ENCODE measurements at places on chromosomes 13 and 19.

GRCh38 chr19:2374808-2375207 is 14.7 kb downstream of the TMPRSS9 start:
- no peak for DNase-seq

GRCh38 chr13:95643936-95644598 is 439 bp downstream of the DZIP1 start:
- DNase-seq, result no peak

DNA sequence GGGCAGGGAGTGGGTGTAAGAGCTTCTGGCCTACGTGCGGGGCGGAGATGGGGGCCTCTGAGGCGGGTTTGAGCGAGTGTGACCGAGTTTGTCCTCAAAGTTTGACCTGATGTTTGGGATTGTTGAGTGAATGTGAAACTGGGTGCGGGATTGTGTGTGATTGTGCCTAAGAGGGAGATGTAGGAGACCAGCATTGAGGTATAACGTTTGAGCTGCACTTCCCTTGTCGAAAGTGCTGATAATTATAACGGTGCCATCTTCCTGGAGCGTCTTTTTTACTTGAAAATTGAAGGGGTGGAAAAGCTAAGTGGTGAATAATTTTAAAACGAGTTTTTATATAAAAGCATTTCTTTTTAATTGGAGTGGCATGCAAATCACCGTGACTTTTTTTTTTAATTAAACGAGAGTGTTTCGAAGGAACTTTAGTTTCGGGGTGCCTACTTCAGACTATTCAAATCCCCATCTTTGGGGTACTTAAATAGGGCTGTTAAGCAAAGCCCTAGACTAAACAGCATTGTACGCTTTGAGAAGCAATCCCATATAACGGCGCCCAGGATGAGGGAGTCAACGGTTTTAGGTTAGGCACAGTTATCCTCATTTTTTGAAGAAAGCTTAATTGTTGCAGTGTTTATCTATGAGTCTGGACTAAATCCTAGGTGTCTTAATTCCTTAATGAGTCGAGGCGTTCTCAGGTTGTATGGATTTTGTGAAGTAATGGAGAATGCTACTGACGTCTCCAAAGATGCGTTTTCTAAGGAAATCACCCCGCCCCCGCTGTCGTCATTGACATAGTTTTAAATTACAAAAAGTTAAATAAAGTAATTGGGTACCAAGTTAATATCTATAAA is 594 bp downstream of the ZNF146 start:
- DNase-seq, result peak; percentile 40

DNA sequence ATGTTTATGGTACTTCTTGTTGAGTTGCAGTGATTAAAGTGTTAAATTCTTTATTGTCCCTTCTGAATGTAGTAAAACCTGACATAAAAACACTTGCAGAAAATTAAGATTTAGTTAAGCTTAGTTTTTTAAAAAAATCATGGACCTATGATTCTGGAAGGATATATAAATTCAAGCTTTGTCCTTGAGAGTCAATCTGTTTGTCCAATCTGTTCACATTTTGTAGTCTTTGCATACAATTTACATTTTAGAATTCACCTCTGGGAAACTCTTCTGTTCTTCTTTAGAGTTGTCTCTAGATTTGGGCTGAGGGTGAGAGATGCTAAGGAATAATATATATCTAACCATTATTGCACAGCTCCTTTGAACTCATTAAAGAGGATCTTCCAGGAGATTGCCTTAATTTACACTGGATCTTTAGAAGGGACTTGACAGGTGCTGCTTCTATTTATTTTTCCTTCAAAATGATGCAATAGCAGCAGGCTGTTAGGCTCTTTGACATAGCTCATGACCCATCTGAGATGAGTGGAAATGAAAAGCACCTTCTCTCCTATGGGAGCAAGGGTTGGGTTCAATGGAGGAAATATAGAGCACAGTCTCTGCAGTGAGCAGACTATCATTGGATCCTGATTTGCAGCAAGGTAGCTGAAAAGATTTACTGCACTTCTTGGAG is 433.9 kb downstream of the GPC6 start:
- no peak for DNase-seq

DNA sequence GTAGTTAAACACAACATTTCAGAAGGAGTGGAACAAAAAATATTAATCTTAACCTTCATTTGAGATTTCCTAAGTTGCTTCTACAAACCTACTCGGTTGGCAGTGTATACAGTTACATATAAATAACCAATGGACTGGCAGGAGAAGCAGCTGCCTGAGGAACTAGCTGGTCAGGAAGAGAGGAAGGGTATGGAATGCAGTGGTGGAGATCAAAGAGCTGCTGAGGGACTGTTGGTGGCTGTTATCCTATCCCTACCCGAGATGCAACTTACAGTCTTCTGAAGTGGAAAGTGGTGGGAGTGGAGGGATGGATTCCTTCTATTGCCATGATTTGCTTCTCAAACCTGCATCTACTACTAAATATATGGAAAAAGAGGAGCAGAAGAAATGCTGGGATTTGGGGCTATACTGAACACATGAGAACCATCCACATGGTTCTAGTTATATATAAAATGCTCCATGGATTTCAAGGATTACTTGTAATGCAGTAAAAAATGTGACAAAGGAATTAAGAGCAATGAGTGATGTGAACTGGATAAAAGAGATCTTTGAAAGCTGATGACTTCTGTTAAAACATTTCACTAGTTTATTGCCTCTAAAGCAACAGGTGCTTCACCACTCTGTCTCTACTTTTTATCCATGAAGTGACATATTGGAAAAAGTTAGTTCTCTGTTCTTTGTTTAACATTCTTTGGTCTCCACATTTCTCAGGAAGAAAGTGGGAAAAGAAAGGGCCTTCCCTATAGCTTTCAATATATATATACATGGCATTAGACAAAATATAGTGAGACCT is 29.9 kb downstream of the MICU2 start:
- no peak for DNase-seq

DNA sequence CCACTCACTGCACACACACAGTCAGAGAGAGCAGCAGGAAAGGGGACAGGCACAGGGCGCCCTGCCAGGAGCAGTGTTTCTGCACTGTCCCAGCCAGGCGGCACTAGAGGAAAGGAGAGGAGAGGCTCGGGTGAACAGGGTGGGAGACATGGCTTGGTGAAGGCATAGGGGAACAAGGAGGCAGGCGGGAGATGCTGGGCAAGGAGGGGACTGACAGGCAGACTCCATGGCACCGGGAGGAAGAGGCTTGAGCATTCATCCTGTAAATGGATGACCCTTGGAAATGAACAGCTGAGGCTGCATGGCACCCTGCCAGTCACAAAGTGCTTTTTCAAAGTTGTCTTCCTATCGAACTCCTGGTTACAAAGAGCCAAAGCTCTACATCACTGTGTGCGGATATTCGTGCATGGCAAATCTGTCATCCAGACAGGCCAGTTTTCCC is 22.4 kb downstream of the MED26 start:
- no peak for DNase-seq

DNA sequence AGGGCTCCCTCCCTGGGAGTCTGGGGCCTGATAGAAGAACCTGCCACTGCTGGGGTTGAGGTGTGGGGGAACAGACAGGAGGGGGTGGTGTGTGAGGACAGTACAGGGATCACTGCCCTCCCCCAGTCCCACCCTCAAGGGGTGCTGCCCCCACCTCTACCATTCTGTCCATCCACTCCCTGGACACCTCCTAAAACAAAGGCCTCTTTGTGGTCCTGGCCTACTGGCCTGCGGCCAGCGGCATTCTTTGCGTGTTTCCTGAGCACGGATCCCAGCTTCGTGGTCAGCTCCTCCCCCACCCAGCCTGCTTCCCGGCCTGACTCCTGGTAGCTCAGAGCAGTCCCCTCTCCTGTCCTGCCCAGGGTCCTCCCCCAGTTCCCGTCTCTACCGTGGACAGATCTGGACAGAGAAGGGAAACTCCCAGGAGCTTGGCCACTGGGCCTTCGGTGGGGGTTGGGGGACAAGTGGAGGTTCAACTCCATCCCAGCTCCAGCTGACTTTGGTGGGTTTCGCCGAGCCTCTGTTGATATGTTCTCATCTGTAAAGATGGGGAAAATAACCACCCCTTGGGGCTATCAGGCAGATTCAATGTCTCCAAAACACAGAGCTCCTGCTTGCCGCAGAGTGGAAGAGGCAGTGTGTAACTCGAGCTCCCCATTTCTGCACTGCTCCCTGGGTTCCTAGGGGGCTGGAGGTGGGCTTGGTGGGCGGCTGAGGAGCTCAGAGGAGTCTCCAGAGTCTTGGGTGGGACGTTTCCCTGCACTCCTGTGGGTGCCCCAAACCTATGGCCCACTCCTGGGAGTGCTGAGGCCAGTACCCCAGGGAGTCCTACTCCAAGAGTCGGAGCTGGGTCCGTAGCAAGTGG is 48.7 kb downstream of the LYL1 start:
- no peak for DNase-seq

GRCh38 chr19:37669450-37669914 is 14.2 kb upstream of the ZFP30 start:
- DNase-seq, result no peak

DNA sequence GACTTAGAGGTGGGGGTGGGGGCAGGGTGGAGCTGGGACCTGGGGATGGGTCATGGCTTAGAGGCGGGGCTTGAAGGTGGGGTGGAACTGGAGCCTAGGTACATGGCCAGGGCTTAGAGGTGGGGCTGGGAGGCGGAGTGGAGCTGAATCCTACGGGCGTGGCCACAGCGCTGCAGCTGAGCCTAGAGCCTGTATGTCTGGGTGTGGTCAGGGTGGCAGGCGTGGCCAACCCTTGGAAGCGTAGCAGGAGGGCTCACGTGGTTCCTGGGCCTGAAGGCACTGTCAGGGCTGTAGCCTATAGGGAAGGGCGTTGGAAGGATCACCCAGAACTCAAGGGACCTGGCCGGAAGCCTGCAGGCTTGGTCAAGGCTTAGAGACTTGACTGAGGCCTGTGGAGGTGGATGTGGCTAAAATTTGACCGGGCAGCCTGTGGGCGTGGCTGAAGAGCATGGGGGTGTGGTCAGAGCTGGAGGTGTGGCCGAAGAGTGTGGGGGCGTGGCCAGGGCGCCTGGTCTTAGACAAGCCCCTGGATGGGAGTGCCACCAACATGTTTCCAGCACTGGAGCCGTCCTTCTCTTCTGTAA is 24.3 kb downstream of the COLGALT1 start:
- no peak for DNase-seq

GRCh38 chr13:79229761-79230160 is 176.3 kb downstream of the RBM26 start:
- DNase-seq, result no peak

DNA sequence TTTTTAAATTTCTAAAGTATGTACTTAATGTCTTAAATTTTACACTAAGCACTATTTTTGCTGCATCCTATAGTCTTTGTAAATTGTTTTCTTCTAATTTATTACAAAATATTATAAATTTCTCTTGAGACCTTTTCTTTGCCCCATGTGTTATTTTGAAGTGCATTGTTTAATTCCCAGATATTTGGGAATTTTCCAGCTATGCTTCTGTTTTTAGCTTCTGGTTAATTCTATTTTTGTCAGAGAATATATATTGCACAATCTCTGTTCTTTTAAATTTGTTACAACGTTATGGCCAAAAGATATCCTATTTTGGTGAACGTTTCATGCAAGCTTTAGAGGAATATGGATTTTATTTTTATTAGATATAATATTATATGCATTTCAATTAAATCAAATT is 917.4 kb upstream of the MIR17HG start:
- no peak for DNase-seq
